Amniotic stem cell (primary cell): ENCODE measurements at places on chromosomes 3 and 15.

- no peak for DNase-seq
These were observed 105.5 kb downstream of the PLD1 start for GRCh38 chr3:171704814-171705213.

DNA sequence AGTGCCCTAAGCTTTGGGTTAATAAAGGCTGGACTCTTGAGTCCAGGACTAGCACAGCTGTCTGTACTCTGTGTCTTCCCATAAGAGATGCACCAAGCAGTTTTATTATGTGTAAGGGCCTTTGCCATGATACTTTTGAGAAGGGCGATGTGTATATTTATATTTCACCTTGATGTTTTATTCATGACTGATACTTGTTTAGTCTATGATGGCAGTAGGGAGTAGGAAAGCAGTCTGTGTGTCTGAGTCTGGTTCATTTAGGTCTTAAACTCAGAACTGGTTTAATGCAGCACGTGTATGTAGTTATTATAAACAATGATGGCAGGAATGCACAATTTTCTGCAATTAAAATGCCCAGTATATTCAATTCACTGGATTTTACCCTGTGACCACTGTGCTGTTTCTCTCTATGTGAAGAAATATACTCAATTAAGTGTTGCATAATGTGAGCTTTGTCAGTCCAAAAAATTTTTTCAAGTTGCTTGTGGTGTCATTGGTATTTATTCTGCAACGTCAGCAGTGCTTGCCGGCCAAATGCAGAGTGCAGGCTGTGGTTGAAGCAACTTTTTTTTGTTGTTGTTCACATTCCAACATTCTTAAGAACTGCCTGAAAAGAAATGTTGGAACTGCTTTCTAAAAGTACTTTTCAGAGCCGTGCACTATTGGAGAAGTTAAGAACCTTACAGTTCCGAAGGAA lies 423.7 kb upstream of the SEMA6D start:
- DNase-seq: peak; percentile 56

DNA sequence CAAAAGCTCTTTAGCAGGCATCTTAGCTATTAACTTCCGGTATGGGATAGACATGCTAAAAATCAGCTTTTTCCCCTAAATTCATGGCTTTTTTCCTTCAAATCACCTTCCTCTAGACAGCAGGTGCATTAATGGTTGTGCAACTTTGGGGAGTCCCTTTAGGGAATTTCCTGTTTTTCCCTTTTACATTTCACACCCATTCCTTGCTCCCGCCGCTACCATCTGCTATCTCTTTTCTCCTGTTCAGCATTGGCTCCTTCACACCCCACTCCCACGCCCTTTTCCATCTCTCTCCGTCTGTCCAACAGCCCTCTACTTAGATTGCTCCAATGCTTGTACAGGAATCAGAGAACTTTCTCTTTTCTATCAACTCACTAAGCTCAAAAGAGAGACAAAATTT lies 43.4 kb downstream of the FEZF2 start:
- no peak for DNase-seq

DNA sequence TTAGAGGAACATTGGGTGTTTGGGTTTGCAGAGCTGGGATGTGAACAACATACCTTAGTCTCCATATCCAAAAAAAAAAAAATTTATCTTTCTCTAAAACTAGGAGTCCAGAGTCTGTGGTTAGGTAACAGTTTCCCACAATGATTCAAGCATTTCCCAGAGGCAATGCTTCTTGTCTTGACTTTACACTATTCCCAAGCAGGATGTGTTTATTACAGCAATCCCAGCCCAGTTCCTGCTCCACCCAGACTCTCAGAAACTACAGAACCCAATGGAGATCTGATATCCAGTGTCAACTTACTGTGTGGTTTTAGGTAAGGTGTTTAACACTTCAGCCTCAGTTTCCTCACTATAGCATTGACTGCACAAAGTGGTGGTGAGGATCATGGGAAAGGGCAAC lies 2.3 kb upstream of the C3orf62 start:
- no peak for DNase-seq

GRCh38 chr3:52527732-52528585 lies 5.7 kb downstream of the NT5DC2 start:
- DNase-seq: no peak

DNA sequence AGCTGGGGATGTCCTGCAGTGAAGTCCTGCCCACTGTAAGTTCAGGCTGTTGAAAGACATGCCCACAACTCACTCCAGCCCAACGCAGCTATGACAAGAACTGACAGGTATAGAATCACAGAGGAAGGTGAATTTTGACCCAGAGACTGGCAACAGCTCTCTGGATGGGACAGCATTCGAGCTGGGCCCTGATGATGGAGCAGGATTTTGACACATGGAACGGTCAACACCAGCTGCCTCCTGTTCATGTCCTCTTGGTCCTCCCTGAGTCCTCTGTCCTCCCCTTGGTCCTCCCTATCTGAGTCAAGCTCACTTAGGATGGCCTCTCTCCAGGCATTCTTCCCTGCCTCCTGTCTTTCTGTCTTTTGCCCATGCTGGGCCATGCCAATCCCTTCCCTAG lies 15.2 kb upstream of the ACAN start:
- DNase-seq: no peak

DNA sequence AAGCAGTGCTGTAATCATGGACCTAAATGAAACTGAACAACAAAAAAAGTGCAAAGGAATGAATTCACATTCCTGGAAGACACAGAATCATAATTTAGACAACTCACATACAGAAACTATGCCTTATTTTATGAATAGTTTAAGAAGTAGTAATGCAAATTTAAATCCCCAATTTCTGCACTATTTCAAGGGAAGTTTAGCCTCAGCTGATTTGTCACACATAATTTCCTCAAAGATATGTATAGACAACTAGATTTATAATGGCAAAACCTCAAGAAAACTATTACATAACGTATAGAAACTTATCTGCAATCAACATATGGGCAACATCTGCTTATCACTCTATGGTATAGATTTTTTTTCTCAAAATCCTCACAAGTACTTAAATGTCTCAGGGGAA lies 7.8 kb upstream of the PTX3 start:
- no peak for DNase-seq

- no peak for DNase-seq
These were observed 1248.4 kb downstream of the NSUN3 start for GRCh38 chr3:95311272-95311671.

DNA sequence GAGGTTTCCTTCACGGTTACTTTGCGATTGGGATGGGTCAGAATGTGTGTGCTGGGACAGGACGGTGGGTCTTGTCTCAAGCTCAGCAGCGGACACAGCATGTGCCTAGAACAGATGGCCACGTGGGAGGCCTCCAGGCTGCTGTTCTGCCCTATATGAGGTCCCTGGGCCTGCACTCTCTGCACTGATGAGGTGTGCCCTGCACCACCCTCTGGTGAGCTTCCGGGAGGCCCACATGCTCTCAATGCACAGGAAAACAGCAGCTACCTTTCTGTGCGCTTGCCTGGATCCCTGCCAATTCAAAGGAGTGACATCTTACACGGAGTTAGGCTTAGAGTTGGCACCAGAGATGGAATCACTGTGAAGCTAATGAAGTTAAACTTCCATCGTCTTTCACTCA lies 59.8 kb downstream of the BOC start:
- no peak for DNase-seq

- no peak for DNase-seq
These were observed 354.2 kb upstream of the IL12A start for GRCh38 chr3:159634483-159634882.
